ENCODE measurements at places on chromosomes 3 and 15. TPM values are rescaled to one million over a fixed set of nuclear protein-coding genes. Genes with fewer than 3 reads are reported as not detected.

The PLD1 gene
- total RNA-seq: 58.5 TPM

The RTP3 gene
- not detected for total RNA-seq

The EPHA3 gene
- total RNA-seq: 28.8 TPM

The OR5K2 gene
- not detected for total RNA-seq

The SLC22A13 gene
- 3.5 TPM for total RNA-seq

The OCA2 gene
- total RNA-seq: not detected

The CD200 gene
- not detected for total RNA-seq

The STIMATE gene
- total RNA-seq: 13.3 TPM

The MESP2 gene
- not detected for total RNA-seq

The EOGT gene
- total RNA-seq: 21.0 TPM

The ACY1 gene
- total RNA-seq: 71.6 TPM

The GOLGA6B gene
- total RNA-seq: 0.61 TPM

The POPDC2 gene
- 1.0 TPM for total RNA-seq

The ACTRT3 gene
- total RNA-seq: 2.2 TPM

The PLAAT1 gene
- total RNA-seq: 7.3 TPM

The AHSG gene
- 0.24 TPM for total RNA-seq

Data from Calu3 (cell line).